PC-9 (cell line): ENCODE measurements at places on chromosomes 13 and 19. TPM values are rescaled to one million over a fixed set of nuclear protein-coding genes. Genes with fewer than 3 reads are reported as not detected.

DNA sequence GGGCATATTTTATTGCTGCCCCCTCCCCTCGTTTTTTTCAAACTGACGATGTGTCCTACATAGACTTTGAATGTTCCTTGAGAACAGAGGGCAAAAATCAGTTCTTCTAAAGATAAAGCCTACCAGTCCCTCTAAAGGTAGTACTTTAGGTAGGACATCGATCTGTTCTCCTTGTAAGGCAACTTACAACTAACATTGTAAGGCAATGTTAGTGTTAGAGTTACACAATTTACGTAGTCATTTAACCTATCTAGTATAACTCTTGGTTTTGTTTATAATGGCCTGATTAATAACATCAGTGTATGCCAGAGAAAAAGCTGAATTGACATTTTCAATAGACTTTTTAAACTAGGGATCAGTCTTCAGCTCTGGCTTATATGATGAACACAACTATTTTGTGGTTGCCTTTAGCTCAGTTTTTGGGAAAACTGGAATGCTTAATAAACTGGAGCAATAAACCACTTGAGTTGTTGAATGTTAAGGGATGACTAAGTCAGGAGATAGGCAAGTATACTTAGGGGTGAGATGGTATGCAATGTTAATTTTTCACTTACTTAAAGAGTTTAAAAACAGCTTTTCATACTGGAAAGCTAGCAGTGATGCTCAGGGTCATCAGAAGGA lies 2.2 kb downstream of the NDFIP2 start:
- H3K27me3 ChIP-seq = no peaks in the 10 kb centered on the region
- H3K4me3 ChIP-seq = peak overlapping the region; percentile 91; the same call in 1 of the 2 replicates
- peaks cover 5% of the 10 kb centered on the region; the same call in 1 of the 2 replicates for H3K36me3 ChIP-seq
- peaks cover 55% of the 10 kb centered on the region for H3K4me1 ChIP-seq
- no peak overlapping the region for H3K27ac ChIP-seq

DNA sequence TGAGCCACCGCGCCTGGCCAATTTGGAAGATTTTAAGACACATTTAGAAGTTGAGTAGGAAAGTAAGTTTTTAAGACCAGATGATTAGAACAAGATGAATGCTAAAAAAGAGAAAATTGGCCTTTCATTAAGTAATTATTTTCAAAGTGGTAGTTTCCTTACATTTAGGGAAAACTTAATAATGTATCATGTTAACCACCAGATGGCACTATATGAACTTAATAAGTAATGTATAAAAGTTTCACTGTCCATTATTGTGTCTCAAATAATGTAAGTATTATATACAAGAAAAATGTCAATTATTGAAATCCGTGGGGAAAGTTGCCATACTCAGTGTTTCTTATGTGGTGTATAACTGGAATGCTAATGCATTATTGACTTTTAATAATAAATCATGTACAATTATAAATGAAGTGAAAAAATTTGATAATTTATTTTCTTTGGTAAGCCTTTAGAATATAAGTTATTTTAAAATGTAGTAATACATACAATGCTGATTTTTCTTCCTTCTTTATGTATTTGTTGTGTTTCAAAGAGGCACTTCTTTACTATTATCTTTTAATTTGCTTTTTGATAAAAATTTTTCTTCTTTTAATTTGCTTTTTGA lies 29.2 kb downstream of the COG6 start:
- DNase-seq = peak; percentile 42
- H3K4me3 ChIP-seq = no peak overlapping the region
- no peaks in the 10 kb centered on the region for H3K27me3 ChIP-seq
- no peaks in the 10 kb centered on the region for H3K4me1 ChIP-seq

- H3K27me3 ChIP-seq = peaks cover 35% of the 10 kb centered on the region
- H3K27ac ChIP-seq = no peak overlapping the region
- no peak overlapping the region for H3K4me3 ChIP-seq
- H3K36me3 ChIP-seq = no peaks in the 10 kb centered on the region
Observed at GRCh38 chr19:33553530-33554310, 32.1 kb upstream of the PEPD start.

GPC6 gene
- total RNA-seq = not detected in 2 replicates

MBD3L3 gene
- total RNA-seq = not detected in 2 replicates

- H3K4me1 ChIP-seq = peaks cover 53% of the 10 kb centered on the region
- DNase-seq = no peak
- no peak overlapping the region for H3K4me3 ChIP-seq
- no peak overlapping the region for H3K27ac ChIP-seq
Observed at GRCh38 chr19:44725684-44726083, 22.8 kb upstream of the BCL3 start.

DNA sequence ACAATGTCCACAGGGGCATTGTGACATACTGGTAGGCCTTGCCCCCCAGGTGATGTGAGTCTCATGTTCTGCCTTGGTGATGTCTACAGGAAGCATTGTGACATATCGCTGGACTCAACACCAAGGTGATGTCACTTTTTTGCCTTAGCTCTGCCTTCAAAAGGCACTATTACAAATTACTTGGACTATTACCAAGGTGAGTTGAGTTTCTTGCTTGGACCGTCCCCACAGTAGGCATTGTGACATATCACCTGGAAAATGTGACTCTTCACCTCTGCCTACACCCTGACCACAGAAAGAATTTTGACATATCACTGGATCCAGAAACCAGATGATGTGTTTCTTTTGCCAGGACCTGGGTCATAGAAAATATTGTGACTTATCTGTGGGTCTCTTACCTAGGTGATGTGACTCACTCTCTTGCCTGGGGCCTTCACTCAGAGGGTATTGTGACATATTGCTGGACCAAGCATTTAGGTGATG lies 60.6 kb upstream of the ZNF724 start:
- H3K36me3 ChIP-seq = no peaks in the 10 kb centered on the region
- DNase-seq = peak; percentile 34
- peaks cover 4% of the 10 kb centered on the region; the same call in 1 of the 2 replicates for H3K4me1 ChIP-seq
- no peaks in the 10 kb centered on the region for H3K27me3 ChIP-seq

SIGLEC8 gene
- not detected in 2 replicates for total RNA-seq

GRCh38 chr19:50607388-50607787 lies 32.3 kb downstream of the SYT3 start:
- peaks cover 26% of the 10 kb centered on the region for H3K27me3 ChIP-seq
- no peak overlapping the region for H3K27ac ChIP-seq
- H3K36me3 ChIP-seq = no peaks in the 10 kb centered on the region

DNA sequence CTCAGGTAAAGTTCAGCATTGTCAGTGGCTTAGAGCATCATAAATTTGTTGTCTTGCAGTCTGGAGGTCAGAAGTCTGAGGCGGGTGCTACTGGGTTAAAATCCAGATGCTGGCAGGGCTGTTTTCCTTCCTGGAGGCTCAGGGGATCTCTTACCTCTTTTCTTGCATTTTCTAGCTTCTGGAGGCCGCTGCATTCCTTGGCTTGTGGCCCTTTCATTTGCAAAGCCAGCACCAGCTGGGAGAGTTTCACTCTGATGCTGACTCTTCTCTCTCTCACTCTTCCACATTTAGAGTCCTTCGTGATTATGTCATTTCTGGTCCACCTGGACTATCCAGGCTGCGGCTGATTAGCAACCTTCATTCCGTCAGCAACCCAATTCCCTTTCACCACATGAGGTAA lies 38.1 kb upstream of the SLC10A2 start:
- no peak overlapping the region for H3K4me3 ChIP-seq
- DNase-seq = no peak
- H3K27ac ChIP-seq = no peak overlapping the region
- no peaks in the 10 kb centered on the region for H3K36me3 ChIP-seq
- no peaks in the 10 kb centered on the region for H3K27me3 ChIP-seq
- H3K4me1 ChIP-seq = no peaks in the 10 kb centered on the region

SPATA13 gene
- total RNA-seq = 28.7 and 33.0 TPM in 2 replicates

- DNase-seq = peak; percentile 82
- no peaks in the 10 kb centered on the region for H3K36me3 ChIP-seq
- no peak overlapping the region for H3K27ac ChIP-seq
- peaks cover 6% of the 10 kb centered on the region for H3K27me3 ChIP-seq
- H3K4me3 ChIP-seq = 0 out of 2 replicates have a peak overlapping the region, but pooled peaks have one; percentile 23
- no peaks in the 10 kb centered on the region; the same call in 1 of the 2 replicates for H3K4me1 ChIP-seq
Observed at GRCh38 chr13:39148513-39148961, 110.3 kb downstream of the NHLRC3 start.

DNA sequence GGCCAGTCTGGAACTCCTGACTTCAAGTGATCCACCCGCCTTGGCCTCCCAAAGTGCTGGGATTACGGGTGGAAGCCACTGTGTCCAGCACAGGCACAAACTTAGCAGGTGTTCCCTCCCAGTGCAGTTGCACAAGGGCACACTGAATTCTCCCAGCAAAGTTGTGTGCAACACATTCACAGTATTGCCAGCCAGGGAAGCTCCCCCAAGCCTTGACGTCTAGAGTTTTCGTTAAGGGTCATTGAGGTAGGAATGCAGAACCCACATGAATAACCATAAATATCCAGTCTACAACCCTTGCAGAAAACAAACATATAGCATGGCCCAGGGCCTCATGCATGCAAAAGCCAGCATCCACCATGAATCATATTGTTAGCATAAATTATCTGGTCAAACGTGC lies 3.3 kb upstream of the AURKC start:
- no peaks in the 10 kb centered on the region for H3K27me3 ChIP-seq
- H3K36me3 ChIP-seq = no peaks in the 10 kb centered on the region
- no peak overlapping the region for H3K4me3 ChIP-seq
- no peaks in the 10 kb centered on the region for H3K4me1 ChIP-seq
- no peak overlapping the region for H3K27ac ChIP-seq
- DNase-seq = no peak

DNA sequence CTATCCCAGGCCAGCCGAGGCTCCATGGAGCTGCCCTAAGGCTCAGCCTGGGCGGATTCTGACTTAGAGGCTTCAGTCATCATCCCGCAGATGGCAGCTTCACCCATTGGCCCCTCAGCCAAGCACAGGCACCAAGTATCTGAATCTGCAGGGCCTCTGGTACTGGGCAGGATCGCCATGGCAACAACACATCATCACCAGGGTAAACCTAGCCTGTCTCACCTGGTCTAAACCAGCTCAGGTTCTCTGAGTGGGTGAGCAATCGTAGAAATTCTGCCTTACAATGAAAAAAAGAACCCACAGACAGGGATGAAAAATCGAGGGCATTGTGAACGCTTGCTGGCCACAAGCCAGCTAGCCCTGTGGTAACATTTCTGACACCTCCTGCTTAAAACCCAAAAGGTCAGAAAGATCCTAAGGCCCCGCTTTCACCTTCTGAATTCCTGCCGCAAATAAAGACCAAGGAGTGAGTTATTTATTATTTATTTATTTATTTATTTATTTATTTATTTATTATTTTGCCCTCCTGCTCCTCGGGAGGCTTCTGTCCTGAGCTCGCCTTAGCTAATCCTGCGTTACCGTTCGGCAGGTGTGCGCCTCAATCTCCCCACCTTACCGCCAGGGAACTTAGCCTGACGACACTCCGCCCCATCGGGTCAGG lies 12.0 kb upstream of the CEACAM21 start:
- no peak for DNase-seq
- H3K4me3 ChIP-seq = no peak overlapping the region
- peaks cover 55% of the 10 kb centered on the region for H3K27me3 ChIP-seq
- no peak overlapping the region for H3K27ac ChIP-seq

ZNF723 gene
- total RNA-seq = not detected in 2 replicates

ZNF699 gene
- total RNA-seq = 2.2 and 2.6 TPM in 2 replicates

ZNF709 gene
- total RNA-seq = 1.6 and 1.8 TPM in 2 replicates

GJB6 gene
- total RNA-seq = not detected in 2 replicates

- no peak overlapping the region for H3K27ac ChIP-seq
- H3K4me3 ChIP-seq = no peak overlapping the region
- no peaks in the 10 kb centered on the region for H3K4me1 ChIP-seq
- peaks cover 41% of the 10 kb centered on the region for H3K27me3 ChIP-seq
- no peak for DNase-seq
Observed at GRCh38 chr13:23087880-23088279, 92.9 kb upstream of the SGCG start.

DNA sequence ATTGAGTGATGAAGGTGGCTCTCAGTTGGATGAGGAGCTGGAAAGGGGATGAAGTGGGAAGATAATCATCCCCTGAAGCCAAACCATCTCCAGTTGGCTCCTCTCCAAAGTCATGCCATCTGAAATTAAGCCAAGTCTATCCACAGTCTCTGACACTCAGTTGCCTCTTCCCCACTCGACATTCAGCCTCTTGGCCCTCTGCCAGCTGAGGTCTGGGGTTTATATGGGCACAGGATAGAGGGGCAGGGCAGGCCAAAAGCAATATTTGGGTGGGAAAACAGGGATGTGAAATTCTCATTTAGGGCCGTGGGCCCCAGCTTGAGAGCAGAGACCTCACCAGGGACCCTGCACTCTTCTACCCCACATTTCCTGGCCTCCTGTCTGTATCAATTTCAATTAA lies 85.9 kb downstream of the SLITRK1 start:
- no peak for DNase-seq
- no peak overlapping the region for H3K27ac ChIP-seq
- H3K4me3 ChIP-seq = no peak overlapping the region
- no peaks in the 10 kb centered on the region for H3K36me3 ChIP-seq
- no peaks in the 10 kb centered on the region for H3K27me3 ChIP-seq

DNA sequence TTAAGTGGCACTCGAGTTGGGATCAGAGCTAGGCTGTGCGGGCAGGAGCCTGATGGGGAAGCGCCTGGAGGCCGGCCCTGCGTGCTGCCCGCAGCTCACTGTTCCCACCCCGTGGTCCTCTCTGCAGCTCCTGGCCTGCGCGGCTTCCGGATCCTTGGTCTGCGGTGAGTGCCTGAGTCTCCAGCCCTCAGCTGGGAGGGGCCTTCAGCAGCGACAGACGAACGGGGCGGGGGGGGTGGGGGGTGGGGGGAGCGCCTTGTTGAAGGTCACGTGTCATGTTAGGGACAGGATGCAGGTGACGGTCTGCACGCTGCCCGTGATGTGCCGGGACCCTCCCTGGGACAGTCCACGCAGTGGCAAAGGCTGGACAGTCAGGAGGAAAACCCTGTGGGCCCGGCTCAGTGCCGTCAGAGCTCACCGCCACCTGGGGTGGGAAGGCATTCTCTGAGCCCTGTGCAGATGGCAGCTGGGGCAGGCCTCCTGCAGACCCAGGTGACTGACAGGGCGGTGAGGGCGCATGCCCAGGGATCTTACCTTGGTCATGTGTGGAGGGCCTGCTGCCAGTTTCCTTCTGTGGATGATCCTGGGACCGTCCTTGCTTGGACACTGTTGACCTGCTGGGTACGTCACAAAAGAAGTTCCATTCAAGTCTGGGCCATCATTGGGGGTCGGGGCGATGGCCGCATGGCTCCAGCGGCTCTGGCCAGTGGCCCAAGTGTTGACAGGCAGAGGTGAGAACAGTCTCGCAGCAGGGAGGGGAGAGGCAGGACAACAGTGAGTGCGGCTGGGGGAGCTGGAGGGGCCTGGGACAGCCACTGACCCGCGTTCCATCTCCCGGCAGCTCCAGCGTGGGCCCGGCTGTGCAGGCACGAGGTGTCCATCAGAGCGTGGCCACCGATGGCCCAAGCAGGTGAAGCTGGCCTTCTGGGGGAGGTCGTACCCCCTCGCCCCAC lies 4.3 kb downstream of the NDUFS7 start:
- no peak for DNase-seq
- no peaks in the 10 kb centered on the region for H3K27me3 ChIP-seq
- no peak overlapping the region for H3K27ac ChIP-seq
- no peaks in the 10 kb centered on the region for H3K36me3 ChIP-seq

DNA sequence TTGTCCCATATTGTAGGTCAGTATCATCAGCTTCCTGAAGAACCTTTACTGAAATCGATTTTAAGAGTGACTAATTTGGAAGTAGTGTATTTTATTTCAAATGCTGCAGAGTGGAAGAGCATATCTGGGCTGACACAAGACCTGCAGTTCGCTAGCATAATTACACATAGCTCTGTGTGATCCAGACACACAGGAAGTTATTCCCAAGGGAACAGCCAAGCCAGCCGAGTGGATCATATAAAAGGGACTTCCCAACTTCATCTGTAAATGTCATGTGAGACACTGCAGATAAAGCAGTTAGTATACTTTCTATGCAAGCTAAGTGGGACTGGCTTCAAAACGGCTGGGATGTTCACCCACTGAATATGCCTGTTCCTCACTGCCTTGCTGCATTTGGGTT lies 760.4 kb downstream of the SLITRK1 start:
- no peak for DNase-seq
- no peak overlapping the region for H3K27ac ChIP-seq
- no peaks in the 10 kb centered on the region for H3K27me3 ChIP-seq
- no peak overlapping the region for H3K4me3 ChIP-seq
